ENCODE measurements at places on chromosomes 12 and 14.

GRCh38 chr12:55927588-55928502, at the start of gene PYM1:
TSS of gene PYM1 (minus strand) at chr12:55927894. CDS start at chr12:55927761, 133 bp downstream.
- DNase-seq = peak; percentile 57

- no peak for DNase-seq
These were observed 160.5 kb downstream of the KITLG start for GRCh38 chr12:88419794-88420193.

DNA sequence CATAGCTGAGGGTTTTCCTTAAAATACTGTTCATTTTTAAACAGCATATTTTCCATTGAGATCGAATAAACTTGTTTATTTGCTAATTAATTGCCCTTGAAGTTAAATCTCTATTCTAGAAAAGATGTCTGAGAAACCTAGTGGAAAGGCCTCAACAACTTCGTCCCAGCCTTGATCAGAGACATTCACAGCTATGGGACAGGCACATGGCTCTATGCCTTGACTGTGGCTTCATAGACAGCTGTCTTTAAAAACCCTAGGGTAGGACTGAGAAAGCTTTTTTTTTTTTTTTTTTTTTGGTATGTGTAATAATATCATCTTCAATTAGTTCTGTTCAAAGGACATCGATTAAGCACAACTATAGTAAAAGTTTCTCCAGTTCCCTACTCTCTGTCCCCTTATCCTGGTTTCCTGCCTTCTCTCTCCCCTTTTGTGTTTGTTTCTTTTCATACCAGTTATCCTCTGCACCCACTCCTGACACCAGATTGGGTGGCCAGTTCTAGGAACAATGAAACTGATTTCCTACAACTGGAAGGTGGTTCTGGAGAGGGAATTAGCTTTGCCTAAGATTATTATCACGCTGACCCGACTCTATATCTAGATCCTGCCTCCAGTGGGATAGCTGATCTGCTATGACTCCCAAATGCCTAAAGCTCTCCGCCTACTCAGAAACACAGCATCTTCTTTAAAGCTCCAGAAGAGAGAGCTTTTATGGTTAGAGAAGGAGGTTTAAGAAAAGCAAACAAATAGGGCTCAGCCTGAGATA, 20.3 kb downstream of the SOCS2 start:
- no peak for DNase-seq

DNA sequence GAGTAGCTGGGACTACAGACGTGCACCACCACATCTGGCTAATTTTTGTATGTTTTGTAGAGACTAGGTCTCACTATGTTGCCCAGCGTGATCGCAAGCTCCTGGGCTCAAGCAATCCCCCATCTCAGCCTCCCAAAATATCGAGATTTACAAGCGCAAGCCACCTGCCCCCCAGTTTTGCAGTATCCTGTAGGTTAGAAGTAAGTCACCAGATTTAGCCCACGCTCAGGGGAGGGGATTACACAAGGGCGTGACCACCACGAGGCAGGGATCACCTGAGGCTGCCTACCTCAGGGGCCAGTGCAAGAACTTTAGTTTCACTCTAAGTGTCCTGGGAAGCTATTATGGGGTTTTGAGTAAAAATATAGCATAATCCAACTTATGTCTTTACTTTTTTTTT, 39.2 kb upstream of the PLEKHG6 start:
- DNase-seq = no peak

GRCh38 chr12:5977556-5977955, 32.5 kb upstream of the ANO2 start:
- DNase-seq = no peak

DNA sequence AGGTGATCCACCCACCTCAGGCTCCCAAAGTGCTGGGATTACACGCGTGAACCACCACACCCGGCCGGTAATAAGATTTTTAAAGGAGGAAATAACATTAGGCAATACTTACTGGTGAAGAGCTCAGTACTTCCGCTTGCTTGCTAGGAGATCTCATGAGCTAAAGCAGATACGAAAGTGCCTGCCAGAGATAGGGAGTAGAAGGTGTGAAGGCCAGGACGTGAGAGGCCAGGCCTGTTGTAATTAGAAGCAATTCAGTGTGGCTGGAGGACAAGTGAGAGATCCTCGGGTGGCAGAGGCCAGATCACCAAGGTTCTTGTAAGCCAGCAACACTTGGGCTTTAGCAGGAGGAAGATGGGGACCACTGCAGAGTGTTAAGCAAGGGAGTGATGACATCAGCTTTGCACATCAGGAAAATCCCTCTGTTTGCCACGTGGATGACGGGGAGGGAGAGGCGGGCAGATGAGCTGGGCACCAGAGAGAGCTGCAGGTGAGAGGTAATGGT, 7.6 kb downstream of the TECPR2 start:
- DNase-seq = no peak

DNA sequence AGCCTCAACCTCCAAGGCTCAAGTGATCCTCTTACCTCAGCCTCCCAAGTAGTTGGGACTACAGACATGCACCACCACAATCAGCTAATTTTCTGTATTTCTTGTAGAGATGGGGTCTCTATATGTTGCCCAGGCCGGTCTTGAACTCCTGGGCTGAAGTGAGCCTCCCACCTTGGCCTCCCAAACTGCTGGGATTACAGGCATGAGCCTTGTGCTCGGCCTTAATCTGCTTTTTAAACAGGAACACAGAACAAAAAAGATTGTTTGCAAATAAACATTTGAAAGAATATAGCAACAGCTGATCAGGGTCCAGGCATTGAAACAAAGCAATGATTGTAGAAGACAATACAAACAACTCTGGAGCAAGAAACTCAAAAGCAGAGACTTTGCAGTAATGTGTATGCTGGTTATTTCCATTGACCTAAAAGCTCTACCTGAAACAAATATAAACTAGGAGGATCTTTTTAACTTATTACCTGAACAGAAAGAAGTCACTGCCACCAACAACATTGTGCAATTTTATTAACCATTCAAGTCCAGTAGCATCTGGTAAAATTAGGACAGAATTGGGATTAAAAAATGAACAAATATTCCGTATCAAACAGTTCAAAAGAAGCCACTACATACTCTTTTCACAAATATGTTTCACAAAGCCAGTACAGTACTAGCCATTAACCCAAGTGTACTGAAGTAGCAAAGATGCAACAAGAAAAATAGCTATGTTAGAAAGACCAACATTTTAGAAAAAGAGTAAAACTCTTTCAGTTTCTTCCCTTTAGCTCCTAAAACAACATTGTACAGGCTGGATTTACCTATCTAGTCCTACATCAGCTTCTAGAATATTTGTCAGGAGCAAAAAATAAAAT, 14.2 kb downstream of the AMN1 start:
- DNase-seq = no peak

GRCh38 chr12:78697817-78698415, 166.7 kb upstream of the SYT1 start:
- no peak for DNase-seq

GRCh38 chr14:104682107-104682593, 7.3 kb upstream of the INF2 start:
- no peak for DNase-seq

DNA sequence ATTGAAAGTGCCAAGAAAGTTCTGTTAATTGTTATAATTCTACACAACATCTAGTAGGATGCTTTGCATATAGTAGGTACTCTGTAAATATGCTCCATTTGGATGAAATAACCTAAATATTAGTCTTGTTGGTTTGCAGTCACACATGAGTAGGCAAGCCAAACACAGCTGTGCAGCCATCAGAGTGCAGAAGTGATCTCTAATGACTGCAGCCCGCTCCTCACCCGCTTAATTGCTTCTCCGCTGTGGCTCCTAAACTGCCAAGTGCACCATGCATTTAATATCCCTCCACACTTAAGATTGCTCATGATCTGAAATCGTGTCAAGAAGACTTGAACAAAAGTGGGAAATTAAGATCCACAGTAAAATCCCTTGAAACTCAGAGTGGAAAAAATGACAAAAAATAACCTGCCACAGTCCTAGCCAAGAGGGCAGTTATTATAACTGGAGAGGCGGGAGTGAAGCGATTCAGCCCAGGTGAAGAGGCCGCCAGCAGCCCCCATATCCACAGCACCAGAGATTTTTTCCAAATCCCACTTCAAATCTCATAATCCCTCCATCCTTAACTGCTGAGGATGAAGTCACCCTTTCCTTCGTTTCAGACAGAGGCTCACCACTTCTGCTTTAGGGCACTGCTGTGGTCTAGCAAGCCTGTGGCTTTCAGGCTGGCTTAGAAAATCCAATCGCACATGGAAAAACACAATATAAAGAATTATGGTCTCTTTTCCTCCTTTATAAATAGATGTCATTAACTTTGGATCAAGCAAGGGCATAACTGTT, 69.5 kb downstream of the TMEM30B start:
- DNase-seq = no peak

GRCh38 chr12:568486-568885, 94.8 kb downstream of the NINJ2 start:
- no peak for DNase-seq

GRCh38 chr14:102540315-102541028, 30.9 kb upstream of the ANKRD9 start:
- no peak for DNase-seq

- no peak for DNase-seq
These were observed 87.9 kb downstream of the PLEKHA5 start for GRCh38 chr12:19217446-19217845.

GRCh38 chr12:114895827-114896226, 211.9 kb upstream of the TBX3 start:
- no peak for DNase-seq

- DNase-seq = no peak
These were observed 9.2 kb upstream of the IKZF4 start for GRCh38 chr12:56011509-56012090.

- DNase-seq = peak; percentile 73
These were observed 60.7 kb downstream of the POLR3B start for GRCh38 chr12:106417926-106418910.

DNA sequence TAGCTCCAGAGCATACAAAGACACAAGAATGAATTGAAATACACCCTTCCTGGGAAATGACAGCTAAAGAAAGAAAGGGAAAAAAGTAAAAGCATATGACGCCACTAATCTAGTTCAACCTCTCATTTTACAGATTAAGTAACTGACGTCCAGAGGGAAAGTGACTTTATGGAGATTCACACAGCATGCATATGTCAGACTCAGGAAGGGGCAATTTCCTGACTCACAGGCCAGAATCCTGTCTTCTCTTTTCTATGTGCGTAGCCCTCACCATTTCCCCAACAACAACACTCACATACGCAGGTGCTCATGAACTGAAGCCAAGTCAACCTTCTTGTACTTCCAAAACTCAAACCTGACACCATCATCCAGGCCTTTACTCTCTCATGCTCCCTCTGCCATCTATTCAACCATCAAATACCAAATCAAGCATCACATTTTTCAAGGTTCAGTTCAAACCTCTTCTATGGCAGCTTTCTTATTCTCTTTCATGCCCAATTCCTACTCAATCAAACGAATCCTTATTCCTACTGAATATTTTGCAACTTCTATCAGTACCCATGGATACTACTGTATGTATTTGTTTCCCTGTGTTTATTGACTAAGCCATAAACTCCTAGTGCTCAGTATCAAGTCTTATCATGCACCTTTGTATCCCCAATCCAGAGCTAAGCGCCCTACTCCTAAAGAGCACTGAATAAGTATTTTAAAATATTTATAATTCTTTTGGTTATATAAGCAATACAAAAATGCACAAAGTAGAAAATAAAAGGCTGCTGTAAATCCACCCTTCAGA, 52.8 kb downstream of the STXBP6 start:
- DNase-seq = no peak

- DNase-seq = no peak
These were observed 377.8 kb downstream of the KCNH5 start for GRCh38 chr14:62667421-62667914.

DNA sequence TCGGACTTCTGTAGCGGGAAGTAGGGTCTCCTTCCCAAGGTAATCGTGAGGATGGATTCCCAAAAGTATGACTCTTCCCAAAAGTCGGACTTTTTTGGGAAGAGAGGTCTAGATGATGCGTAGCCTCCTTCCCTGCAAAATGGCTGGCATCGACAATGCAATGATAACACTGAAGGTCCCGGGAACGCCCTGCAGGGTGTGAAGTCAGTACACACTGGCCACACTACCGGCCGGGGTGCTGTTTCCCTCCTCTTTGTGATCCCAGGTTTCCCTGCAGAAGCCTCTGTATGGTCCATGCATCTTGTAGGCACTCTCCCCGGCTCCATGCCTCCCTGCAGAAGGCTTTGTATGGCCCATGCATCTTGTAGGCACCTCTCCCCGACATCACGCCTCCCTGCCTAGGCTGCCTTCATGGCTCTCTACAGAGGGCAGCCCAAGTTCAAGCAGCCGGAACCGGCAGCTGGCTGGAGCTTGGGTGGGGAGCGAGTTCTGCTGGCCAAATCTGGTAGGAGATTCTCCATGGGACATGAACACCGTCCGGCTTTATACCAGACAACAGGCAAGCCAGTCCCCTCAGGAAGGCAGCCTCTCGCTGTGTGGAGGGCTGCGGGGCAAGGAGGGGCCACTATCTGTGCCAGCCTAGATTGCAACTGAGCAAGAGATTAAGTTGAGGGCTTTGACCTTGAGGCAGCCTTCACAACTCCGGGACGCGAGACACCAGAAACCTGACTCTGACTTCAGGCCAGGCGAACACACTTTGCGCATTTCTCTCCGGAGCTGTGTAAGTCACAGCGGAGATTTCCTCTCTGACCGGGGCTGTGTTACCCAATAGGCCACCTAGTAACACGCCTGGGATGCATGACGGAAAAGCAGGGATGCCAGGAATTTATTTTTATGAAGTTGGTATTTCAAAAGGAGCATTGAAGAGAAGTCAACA, 23.5 kb downstream of the FZD10 start:
- DNase-seq = no peak

DNA sequence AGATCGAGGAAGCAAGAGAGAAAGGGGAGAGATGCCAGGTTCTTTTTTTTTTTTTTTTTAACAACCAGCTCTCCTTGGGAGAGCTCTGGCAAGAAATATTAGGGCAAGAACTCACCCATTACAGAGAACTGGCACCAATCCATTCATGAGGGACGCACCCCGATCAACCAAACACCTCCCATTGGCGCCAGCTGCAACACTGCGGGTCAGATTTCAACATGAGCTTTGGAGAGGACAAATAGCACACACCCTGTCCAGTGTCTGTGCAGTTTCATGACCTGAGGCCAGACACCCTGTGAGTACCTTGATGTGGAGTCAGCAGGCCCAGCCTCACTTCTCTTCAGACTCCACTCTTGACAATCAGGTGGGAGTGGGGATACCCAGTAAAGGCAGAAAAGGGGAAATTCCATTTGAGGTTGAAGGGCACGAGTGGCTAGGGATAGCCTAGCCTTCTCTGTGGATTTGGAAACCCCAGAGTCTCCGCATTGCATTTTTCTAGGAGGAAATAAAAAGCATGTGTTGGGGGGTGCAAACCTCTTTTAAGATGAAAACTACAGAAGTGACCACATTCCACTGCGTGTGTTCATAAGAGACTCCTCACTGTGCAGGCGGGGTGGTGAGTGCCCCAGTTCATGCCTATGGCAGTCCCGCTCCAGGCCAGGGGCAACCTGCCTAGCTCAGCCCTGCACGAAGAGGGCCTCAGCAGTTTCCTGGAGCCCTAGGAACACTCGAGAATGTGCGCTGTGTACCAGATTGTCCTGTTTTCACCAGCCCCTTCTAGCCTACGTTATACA, 42.4 kb upstream of the GPATCH2L start:
- DNase-seq = no peak

DNA sequence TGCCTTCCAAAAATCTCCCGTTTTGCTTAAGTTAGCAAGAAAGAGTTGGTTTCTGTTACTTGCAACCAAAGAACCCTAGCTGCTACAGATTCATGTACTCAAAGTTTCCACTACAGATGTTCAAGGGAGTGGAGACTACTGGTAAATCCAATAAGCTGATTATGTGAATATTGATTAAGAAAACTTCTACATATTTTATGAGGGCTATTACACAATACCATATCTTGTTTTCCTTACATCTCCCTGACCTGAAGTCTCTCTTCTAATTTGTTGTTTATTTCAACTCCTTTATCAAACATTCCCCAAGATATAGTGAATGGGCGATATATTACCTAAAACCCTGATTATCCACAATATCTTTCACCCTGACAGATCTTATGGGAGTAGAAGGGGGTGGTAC, 164.4 kb upstream of the PLXNC1 start:
- DNase-seq = no peak
